ENCODE measurements at places on chromosomes 3 and 15.

- peak; percentile 85 for DNase-seq
Measured at GRCh38 chr3:194306109-194306686, 44.9 kb downstream of the CPN2 start.

DNA sequence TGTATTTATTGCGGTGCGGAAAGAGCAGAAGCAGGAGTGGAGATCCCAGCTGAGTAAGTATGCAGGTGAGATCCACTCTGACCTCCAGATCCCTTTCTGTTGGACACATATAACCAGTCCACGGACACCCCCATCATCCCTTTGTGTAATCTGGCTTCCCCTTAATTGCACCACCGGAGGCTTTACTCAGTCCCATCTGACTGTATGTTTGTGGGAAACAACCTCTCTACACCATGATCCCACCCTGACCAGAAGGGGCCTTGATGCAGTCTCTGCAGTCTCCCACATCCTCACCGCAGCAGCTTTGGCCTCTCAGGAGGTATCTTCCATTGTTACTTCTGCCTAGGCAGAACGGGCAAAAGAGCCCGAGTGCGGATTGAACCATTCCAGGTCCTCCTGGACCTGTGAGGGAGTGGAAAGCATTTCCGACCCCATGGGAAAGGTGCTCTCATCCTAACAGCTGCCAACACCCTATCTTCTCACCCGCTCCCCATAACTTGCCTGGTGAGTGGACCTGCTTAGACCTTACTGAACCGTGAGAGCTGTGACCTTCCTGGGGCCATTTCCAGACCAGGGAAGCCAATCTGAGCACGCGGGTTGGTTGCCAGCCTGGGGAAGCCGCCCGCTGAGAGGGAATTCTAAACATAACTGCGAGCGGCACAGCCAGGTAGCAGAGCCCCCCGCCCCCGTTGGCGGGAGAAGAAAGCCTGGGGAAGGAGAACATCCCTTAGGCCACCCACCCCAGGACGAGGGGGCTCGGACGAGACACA lies 1.1 kb downstream of the SLCO2A1 start:
- no peak for DNase-seq

DNA sequence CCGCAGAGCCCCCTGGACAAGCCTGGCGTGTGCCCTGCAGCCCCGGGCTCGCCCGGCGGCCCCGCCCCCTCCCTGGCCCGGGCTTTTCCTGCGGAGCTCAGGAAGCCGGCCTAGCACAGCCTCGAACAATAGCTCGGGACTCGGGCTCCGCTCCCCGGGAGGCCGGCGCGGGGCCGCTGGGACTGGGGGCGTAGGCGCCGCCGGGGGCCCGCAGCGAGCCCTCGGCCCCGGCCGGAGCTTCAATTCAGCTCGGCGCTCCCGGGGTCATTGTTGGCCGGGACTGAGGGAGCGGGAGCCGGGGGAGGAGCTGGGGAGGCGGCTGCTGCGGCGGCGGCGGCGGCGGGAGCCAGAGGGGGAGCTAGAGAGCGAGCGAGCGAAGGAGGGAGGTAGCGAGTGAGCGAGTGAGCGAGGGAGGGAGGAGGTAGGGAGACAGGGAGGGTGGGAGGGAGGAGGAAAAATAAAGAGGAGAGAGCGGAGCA lies 41.0 kb upstream of the ROPN1 start:
- DNase-seq = peak; percentile 74

DNA sequence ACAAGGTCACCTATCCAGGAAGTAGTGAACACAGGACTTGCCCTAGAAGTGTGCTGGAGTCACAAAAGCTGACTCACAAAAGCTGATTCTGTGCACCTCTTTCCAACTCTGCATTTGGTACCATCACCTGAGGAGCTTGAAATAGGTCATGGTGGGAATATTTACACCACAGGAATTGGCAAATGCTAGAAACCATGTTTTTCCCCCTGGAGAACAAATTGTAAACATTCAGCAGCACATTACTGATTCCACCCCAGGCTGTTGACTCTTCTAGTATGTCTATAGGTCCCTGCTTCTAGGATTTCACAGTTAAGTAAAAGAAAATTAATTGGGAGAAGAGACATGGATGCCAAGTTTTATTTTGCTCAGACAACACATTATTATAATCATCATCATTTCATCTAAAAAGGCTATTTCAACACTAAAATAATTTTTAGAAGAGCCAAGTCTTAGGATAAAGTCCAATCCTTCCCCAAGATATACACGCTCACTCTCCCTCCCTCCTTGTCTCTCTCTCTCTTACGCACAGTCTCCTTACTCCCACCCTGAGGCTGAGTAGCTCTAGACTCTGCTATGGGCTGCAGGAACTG lies 24.7 kb downstream of the CACNA2D2 start:
- DNase-seq = no peak

DNA sequence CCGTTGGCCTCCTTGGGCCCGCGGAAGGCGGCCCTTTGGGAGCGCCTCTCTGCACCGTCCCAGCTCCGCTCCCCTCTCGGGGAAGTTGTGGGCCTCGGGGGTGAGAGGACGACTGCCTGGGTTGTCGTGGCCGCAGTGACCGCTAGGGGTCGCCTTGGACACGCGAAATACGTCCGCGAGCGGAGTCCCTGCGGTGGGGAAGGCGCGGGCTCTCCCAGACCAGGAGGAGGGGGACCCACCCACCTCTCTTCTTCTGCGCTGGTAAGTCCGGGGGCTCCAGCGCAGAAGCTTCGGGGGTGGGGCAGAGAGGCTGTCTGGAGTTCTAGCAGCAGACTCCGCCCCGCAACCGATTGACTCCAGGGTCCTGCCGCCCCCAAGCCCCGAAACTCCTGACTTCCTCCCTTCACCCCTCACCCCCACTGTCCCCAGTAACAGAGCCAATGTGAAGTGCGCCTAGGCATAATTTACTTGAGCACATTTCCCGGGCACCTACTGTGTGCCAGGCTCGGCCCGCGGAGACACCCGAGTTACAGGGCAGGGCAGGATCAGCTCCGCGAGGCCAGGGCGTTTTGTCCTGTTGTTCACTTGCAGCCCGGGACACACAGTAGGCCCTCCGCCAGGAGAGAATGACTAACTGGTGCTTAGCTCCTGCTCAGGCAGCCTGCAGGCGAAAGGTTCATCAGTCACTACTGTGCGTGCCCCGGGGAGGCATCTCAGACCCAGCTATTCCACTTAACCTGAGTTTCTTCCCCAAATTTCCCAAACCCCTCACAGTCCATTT lies 32.8 kb downstream of the DNASE1L3 start:
- peak; percentile 89 for DNase-seq

DNA sequence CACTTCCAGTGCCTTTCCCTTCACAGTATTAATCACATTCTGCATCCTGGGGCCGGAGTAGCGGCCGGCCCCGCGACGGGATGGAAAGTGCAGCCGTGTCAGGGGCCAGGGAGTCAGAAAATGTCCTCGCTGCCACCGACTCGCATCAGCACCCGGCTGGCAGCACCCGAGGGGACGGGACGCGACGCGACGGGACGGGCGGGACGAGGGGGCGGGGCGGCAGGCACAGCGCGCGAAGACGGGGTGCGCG lies 353 bp downstream of the ATG3 start:
- DNase-seq = no peak

DNA sequence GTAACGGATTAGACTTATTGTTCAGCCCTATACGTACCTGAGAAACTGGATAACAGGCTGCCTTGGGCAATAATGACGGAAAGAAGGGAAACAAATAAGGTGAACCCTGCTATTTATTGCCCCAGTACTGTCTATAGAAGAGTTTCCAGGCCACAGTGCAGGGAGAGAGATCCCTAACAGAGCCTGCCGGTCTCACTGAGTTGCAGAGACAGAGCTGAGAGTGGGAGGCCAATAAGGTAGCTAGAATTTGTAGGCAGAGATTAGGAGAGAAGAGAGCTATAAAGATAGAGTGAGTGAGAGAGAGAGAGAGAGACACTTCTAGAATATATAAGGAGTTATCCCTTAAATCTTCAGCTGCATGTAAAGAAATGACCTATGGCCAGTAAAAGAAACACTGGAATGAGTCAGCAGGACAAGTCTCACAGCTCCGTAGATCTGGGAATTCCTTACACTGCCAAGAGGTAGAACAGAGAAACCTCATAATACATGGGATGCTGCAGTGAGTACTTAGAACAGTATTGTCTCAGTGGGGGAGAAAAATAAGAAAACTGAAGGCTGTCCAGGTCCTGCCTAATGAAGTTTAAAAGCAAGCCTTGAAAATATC lies 51.8 kb downstream of the ST3GAL6 start:
- no peak for DNase-seq

GRCh38 chr3:98726084-98726483 lies 37.1 kb upstream of the ST3GAL6 start:
- DNase-seq = no peak

GRCh38 chr3:78322780-78323179 lies 1282.9 kb downstream of the ROBO2 start:
- no peak for DNase-seq

- no peak for DNase-seq
Measured at GRCh38 chr3:190258634-190259033, 63.6 kb downstream of the CLDN1 start.

- DNase-seq = no peak
Measured at GRCh38 chr3:64861684-64862083, 173.9 kb upstream of the ADAMTS9 start.

DNA sequence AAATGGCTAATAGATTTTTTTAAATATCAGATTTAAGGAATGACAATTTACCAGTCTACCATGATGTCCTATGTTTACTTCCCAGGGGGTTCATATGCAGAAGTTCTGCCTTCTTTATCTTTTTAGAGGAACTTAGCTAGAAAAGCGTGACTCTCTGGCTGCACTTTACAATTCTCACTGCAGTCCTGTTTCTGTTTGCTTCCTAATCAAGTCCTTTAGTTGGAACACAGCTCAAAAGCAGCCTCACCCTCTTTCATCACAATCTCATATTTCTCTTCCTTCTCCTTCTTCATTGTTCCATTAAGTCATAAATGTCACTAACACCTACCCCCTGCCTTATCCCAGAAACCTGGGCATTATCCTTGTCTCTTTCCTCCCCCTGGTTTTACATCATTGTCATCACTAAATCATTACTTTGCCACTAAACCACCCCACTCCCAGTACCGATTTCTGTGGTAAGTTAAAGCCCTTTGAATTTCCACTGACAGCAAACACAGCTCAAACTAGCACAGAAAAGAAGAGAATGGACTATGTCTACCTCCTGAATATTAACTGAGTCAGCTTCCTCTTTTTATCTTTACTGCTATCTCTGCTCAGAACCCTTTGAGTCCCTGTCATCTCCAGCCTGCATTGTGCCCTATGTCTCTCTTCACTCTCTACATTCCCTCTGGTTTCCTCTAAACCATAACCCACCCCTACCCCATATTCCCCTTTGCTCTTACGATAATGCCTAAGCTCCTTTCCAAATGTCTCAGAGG lies 13.8 kb upstream of the PPP4R2 start:
- DNase-seq = no peak

DNA sequence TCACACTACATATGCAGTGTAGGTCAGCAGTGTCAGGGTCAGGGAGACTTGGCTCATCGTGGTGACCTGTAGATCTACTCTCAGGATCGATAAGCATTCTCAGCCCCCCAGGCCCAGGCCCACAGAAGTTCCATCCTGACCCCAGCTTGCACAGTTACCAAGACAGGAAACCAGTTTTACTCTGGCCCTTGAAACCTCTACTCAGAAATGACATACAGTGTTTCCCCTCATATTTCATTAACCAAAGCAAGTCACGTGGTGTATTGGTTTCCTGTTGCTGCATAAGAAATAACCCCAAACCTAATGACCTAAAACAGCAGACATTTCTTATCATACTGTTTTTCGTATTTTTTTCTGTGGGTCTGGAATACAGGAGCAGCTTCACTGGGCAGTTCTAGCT lies 242.2 kb downstream of the SLCO3A1 start:
- DNase-seq = no peak

GRCh38 chr15:66461917-66462316 lies 35.6 kb downstream of the SNAPC5 start:
- no peak for DNase-seq

- no peak for DNase-seq
Measured at GRCh38 chr15:65653801-65654521, 32.2 kb downstream of the SLC24A1 start.

GRCh38 chr3:185115371-185115770 lies 37.5 kb downstream of the C3orf70 start:
- no peak for DNase-seq

DNA sequence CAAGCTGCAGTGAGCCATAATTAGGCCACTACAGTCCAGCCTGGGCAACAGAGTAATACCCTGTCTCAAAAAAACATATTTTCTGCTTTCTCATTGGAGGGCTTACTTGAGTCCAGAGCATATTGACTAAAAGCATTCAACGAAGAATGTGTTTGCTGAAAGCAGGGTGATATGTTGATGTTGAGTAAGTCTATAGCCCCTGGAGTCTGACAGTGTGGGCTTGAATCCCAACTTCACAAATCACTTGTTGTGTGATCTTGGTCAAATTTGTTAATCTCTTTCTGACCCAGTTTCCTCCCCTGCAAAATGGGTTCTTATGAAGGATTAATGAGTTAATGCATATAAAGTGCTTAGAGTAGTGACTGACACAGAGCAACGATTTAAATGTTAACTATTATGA lies 403.9 kb downstream of the MECOM start:
- DNase-seq = no peak

DNA sequence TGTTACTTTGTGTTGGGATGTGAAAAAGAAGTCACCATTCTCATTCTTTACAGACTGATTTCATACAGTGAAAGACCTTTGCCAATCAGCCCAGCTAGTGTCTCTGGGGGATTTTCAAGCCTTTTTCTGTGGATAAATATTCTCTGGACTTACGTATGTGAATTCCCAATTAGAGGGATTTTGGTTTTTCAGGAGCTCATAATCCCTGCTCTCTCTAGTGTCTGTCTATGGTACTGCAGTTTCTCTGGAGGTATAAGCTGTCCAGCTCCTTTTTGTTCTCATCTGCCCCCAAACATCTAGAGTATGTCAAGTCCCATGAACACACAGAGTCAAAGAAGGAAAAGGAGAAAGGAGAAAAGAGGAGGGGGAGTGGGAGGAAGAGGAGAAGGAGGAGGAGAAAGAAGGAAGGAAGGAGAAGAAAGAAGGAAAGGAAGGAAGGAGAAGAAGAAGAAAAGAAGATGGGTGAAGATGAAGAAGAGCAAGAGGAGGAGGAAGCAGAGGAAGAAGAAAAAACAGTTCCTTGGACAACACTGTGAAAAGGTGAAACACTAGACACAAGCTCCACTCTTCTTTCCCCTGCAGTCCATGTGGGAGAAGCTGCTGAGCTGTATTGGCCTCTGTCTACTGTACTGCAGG lies 218.6 kb downstream of the GREM1 start:
- no peak for DNase-seq

GRCh38 chr15:61083788-61084134 lies 145.3 kb downstream of the RORA start:
- no peak for DNase-seq

DNA sequence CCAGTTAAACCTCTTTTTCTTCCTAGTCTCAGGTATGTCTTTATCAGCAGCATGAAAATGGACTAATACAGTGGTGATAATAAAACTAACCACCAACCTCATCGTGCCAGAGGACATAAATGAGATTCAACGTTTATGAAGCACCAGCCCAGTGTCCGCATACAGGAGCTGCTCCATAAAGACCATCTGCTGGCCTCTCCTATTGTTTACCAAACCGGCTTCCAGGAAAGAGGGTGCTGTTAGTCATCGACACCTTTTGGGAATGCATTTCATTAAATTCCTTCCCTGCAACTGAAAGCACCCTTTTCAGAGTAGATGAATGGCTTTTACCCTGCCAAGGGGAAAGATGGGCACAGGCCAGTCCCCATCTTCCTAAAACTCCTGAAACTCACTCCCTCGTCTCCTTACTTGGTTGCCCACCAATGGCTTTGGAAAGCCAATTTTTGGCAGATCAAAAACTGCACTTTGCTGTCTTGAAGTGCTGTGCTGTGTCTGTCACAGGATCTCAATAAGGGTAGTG lies 122.1 kb downstream of the AQP9 start:
- no peak for DNase-seq

Measured in RPMI8226 (cell line).